ENCODE measurements at places on chromosomes 16 and 17.

DNA sequence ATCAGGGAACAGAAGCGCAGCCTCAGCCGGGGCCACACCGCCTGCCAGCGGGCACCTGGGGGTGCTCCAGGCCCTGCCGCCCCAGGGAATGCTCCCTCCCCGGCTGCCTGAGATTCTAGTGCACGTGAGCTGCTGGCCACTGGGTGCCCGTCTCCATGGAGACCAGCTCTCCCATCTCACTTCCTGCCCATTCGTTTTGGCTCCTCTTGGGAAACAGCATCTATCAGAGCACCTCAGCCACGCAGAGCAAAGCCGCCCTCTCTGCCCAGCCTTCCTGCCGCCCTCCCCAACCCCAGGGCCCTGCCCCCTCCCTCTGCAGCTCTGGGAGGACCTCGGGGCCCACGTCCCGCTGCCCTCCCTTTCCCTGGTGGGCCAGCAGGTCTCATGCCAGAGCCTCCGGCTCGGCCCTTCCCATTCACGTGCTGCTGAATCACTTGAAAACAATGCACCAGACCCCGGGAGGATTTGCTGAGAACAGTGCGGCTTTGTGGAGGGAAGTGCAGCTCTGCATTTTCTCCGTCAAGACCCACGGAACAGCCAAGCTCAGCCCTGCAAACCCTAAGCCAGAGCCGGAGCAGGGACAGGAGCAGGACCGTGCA lies 19.4 kb downstream of the CEP295NL start:
- peak; percentile 59 for DNase-seq

DNA sequence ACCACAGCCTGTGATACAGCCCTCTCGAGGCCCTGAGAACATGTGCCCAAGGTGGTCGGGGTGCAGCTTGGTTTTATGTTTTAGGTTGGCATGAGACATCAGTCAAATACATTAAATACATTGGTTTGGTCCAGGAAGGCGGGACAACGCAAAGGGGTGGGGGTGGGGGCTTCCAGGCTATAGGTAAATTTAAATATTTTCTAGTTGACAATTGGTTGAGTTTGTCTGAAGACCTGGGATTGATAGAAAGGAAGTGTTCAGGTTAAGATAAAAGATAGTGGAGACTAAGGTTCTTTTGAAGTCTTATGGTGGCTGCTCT lies 1.2 kb upstream of the ZKSCAN2 start:
- DNase-seq: no peak

DNA sequence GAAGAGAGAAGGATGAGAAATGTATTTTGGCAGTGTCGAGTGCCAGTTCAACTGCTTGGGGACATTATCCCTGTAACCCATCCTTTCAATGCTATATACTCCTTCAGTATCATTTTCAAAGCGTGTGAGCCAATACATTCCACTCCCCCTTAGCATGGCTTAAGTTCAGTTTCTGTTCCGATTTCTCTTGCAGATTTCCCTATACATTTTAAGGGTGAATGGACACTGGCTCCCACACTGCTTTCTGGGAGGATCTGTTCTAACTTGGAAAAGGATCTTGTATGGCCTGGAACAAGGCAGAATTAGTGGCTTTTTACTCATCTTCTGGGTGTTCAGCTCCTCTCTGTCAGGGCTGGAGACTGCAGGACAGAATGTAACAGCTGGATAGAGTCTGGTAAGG lies 333.8 kb downstream of the HAPSTR1 start:
- no peak for DNase-seq

GRCh38 chr17:69967910-69968411 lies 107.1 kb upstream of the KCNJ16 start:
- DNase-seq: no peak

DNA sequence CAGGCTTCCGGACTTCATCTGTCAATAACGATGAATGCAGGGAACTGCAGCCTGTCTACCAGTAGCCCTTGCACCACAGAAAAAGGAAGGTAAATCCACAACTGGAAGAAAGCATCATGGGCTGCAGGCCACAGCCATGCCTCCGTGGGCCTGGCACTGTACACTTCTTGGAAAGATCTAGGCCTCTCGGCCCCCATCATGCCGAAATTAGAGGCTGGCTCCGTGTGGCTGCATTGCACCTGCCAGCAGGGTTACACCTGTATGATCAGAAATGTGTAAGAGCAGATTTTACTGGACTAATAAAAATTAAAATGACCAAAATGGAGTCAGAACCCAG lies 52.2 kb downstream of the SDK2 start:
- no peak for DNase-seq

DNA sequence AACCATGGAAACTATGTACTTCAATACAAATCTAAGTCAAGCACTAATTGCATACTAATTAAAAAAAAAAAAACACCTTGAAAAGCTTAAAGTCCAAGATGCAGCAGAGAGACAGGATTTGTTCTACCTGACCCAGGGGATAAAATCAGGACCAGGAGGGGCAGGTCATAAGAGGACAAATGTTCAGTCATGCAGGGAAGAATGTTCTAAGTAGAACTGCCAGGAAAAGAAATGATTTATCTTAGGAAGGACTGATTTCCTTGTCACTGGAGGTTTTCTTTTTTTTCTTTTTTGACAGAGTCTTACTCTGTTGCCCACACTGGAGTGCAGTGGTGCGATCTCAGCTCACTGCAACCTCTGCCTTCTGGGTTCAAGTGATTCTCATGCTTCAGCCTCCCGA lies 9.1 kb upstream of the GHDC start:
- no peak for DNase-seq

- no peak for DNase-seq
Observed at GRCh38 chr16:81165411-81166097, 69.4 kb upstream of the GCSH start.

DNA sequence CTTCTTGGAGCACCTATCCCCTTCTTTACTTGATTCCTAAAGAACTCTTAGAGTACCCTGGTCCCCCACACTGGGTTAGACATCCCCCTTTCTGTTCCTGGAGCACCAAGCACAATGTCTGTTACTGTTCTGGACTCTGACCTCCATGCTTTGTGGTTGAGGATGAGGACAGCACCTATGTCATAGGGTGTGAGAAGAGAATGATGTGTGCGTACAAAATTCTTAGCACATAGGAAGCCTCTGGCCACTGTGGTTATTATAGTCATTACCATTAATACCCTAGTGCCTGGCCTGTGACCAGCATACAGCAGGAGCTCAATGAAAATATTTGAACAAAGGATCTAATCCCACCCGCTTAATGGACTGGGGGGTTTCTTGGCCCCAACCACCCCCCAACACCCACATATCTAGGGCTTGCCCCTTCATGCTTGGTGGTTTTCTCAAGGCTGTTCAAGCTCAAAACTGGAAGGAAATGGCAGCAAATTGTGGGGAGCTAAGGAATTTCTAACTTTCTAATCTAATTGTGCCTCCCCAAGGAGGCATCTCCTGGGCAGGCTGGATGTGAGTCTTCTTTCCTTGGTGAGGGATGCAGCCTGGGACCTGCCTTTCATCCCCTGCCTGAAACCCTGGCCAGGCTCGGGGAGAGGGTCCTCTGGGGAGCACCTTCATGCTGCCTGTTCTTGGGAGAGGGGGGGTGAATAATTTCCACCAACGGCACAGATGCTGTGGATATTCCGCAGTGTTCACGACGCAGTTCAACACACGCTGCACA lies 1.5 kb upstream of the CMIP start:
- no peak for DNase-seq

- DNase-seq: no peak
Observed at GRCh38 chr16:20704281-20704680, 6.8 kb upstream of the ACSM1 start.

GRCh38 chr17:81241203-81241602 lies 2.1 kb downstream of the NDUFAF8 start:
- no peak for DNase-seq

DNA sequence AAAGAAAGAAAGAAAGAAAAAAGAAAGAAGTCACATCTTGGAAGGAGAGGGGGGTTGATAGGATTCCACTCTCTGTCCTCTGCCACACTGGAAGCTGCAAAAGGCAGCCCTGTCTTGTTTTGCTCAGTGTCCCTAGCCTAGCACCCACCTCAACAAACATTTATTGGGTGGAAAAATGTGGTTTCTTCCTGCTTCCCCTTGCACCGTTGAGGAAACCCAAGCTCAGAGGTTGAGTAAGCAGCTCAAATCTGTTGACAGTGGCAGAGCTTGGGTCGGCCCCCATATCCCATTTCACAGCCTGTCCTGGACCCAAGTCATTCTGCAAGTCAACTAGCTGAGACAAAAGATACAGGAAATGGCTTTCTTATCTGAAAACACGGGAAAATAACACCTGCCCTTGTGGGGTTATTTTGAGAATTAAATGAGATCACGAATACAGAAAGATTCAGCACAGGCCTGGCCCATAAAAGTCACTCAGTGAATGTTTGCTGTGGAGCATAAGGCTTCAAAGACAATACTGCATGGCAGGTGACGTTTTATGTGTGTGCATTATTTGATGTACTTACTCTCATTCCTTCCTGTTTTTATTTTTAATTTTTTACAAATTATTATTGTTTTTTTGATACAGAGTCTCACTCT lies 63.6 kb downstream of the SCNN1B start:
- no peak for DNase-seq

GRCh38 chr17:27906623-27907022 lies 13.5 kb upstream of the LYRM9 start:
- DNase-seq: no peak

DNA sequence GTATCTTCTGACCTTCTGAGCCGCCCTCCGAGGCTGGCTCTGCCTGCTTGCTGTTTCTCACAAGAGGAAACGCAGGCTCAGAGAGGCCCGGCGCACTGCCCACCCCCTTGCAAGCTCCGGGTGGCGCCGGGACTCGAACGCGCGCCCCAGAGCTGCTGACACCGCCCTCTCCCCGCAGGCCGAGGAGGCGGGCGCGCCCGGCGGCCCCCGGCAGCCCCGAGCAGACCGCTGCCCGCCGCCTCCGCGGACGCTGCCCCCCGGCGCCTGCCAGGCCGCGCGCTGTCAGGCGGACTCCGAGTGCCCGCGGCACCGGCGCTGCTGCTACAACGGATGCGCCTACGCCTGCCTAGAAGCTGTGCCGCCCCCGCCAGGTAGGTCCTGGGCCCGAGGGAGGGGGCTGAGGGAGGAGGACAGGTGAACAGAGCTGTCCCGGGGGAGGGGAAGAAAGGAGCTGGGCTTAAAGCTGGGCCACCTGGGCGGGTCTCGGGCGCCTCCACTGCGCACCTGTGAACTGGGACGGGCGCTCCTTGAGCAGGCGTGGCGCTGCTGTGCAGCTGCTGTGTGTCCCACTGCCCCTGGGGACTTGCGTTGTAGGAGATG lies 18.2 kb downstream of the WFDC1 start:
- no peak for DNase-seq

GRCh38 chr17:12358477-12358876 lies 307.2 kb upstream of the MYOCD start:
- DNase-seq: no peak

GRCh38 chr17:41939044-41939692 lies 8.8 kb downstream of the ODAD4 start:
- no peak for DNase-seq

- no peak for DNase-seq
Observed at GRCh38 chr16:46961373-46962353, 11.8 kb downstream of the DNAJA2 start.

- no peak for DNase-seq
Observed at GRCh38 chr17:69523244-69523861, 108.9 kb downstream of the MAP2K6 start.

- no peak for DNase-seq
Observed at GRCh38 chr16:1580256-1580655, 31.6 kb downstream of the IFT140 start.

GRCh38 chr17:43952351-43952723 lies 1.4 kb downstream of the PYY start:
- DNase-seq: no peak

- peak; percentile 52 for DNase-seq
Observed at GRCh38 chr17:57875290-57876022, 25.6 kb upstream of the MRPS23 start.

- no peak for DNase-seq
Observed at GRCh38 chr17:79956853-79957252, 78.8 kb downstream of the TBC1D16 start.

DNA sequence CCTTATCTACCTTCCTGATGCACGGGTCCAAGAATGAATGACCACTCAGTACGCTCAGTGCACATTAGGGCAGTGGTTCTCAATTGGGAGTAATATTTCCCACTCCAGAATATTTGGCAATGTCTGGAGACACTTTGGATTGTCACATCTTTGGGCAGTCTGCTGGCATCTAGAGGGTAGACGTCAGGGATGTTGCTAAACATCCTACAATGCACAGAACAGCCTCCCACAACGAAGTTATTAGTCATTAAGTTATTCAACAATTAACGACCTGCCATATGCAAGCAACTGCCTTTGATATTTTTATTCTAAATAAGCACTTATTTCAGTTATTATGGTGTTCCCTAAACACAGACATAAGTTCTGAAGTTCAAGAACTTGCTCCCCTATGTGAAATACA lies 669.3 kb downstream of the TOX3 start:
- DNase-seq: no peak

GRCh38 chr16:17369421-17370222 lies 101.1 kb downstream of the XYLT1 start:
- peak; percentile 63 for DNase-seq

DNA sequence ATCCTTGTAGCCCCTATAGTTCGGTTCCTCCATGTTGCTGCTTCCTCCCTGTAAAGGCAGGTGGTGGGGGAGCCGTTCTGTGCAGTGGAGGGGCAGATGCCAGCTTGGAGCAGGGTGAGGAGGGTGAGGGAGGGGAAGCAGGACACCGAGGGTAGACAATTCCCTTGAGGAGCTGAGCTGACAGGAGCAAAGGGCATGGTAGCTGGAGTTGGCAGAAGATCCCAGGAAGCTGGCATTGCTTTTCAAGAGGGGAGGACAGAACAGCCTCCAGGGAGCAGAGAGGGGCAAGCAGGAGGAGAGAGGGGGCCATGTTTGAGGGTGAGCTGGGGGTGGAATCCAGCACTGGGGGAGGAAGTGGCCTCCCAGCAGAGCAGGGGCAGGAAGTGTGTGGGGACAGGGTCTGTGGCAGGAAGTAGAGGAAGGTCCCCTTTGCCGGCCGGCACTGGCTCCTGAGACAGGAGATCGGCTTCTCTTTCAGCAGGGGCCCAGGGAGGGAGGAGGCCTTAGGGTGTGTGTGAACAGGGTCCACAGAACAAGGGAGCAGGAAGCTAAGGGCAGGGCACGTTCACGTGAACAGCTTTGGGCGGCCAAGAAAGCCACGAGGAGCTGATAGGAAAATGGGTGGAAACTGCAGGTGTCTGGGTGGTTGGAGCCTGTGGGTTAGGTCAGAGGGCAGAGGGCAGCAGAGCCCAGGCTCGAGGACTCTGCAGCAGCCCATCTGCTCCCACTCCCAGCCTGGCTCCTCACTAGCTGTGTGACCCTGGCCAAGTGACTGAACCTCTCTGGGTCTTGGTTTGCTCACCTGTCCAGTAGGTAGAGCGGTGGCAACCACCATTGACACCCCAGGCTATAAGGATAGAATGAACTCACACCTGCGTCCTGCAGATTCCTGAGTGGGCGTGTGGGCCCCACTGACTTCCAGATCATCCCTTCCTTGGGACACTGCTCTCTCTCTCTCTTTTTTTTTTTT lies 17.5 kb upstream of the SPNS2 start:
- no peak for DNase-seq

DNA sequence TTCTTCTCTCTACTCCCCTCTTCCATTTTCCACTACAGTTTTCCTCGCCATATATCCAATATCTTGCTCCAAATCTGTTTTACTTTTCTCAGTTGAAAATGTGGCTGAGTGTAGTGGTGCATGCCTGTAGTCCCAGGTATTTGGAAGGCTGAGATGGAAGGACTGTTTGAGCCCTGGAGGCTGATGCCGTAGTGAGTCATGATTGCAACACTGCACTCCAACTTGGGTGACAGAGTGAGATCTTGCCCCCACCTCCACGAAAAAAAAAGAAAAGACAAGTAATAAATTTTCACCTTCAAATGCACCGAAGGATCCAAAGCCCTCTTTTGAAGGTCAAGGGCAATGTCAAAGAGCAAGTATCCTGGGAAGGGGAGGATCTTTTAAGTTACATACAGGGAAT lies 592.3 kb downstream of the TMEM114 start:
- no peak for DNase-seq

- DNase-seq: no peak
Observed at GRCh38 chr16:1818204-1818872, 8.3 kb downstream of the HAGH start.
